ENCODE measurements at places on chromosomes 13 and 19.
A peak's percentile ranks its signal among the peaks of the same experiment; 100 is the strongest.

GRCh38 chr19:48506138-48506733 is 5.4 kb downstream of the LMTK3 start:
- DNase-seq, result peak; percentile 67

GRCh38 chr13:94595001-94595949 is 677 bp downstream of the TGDS start:
- no peak for DNase-seq

- DNase-seq, result peak; percentile 27
These were observed 2.0 kb downstream of the ZNF347 start for GRCh38 chr19:53156850-53157249.

GRCh38 chr13:51412431-51412830 is 40.4 kb downstream of the INTS6 start:
- no peak for DNase-seq

DNA sequence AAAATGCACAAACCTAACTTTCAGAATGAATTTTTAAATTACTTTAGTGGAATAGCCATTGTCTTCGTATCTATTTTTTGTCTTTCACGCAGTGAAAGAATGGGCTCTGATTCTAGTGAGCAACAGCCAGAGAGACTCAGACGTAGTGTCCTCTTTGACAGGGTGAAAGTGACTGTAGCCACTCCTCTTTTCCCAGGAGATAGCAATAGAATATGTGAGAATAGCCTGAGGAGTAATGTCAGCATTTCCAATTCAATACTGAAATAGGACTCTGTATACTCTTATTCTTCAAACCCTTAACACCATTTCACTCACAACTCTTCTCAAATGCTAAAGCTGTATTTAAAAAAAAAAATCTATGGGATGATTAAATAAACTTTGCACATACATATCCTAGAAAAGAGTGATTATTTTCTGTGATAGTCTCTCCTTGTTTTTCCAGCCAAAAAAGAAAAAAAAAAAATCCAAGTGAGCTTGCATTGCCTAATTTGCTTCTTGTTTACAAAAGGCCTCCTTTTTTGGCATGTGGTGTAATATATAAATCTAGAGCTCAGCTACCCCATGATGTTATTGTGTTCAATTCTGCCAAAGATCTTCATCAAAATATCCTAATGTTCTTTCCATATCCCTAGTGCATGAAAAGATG is 626.1 kb upstream of the SLITRK6 start:
- no peak for DNase-seq

- no peak for DNase-seq
These were observed 28.2 kb upstream of the FBL start for GRCh38 chr19:39874404-39874803.

- no peak for DNase-seq
These were observed 788.2 kb downstream of the SLITRK5 start for GRCh38 chr13:88459331-88459730.

Data from suppressor macrophage treated with lipopolysaccharide for 4 hours (primary cell).